ENCODE measurements at places on chromosomes 2 and 18.

DNA sequence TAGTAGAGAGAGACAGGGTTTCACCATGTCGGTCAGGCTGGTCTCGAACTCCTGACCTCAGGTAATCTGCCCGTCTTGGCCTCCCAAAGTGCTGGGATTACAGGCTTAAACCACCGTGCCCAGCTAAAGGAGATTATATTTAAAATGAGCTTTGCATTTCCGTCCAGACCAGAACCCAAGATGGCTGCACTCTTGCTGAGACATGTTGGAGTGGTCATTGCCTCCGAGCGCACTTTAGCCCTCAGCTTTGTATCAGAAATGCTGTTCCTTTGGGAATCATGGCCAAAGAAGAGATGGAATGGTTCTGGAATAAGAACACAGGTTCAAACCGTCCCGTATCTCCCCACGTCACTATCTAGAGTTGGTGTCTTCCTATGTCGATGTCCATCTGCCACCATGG lies 3.4 kb downstream of the UBXN2A start:
- DNase-seq, result no peak

DNA sequence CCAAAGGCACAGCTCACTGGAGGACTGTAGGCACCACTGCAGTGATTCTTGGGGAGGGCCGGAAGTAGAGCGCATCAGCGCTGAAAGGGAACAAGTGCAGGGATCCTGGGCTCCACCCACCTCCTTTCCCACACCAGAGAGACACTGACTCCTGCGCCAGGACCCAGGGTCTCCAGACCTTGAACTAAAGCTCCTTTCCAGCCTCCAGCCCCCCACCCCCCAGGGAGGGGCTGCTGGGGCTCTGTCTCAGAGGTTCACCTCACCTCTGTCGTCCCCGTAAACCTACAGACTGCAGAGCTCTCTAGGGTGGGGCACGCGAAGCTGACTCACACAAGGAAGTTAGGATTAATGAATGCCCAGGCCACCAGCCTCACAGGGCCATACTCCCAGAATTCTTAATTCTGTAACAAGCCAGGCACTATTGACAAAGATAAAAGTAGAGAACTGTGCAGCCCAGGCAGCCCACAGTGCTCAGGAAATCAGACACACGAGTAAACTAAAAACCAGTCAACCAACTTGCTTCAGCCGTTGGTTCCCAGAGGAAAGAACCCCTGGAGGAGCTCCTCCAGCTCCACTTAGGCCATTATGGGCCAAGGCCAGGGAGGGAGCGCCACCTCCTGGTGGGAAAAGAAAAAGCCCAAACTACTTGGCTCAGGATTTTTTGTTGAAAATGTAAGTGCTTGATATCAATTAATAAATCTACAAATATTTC lies 45.1 kb upstream of the ACAA2 start:
- peak; percentile 41 for DNase-seq

GRCh38 chr2:38033646-38034045 lies 42.3 kb downstream of the CYP1B1 start:
- no peak for DNase-seq

DNA sequence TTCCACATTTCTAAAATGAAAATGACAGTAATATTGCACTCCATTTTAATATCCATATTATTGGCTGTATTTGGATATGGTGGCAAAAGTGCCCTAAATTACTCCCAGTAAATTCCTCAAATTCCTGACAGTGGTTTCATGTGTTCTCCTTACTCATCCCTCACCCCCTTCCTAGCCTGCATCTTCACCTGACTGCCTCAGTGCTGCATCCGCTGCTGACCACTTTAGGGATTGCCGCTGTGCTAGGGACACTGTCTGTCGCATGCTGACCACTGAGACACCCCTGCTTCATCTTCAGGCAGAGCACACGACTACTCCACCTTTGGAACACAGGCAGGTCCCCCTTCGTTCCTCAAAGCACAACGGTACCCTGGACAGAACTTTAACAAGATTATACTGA lies 32.6 kb downstream of the DSEL start:
- no peak for DNase-seq

GRCh38 chr2:164974221-164974620 lies 18.9 kb upstream of the SLC38A11 start:
- no peak for DNase-seq

DNA sequence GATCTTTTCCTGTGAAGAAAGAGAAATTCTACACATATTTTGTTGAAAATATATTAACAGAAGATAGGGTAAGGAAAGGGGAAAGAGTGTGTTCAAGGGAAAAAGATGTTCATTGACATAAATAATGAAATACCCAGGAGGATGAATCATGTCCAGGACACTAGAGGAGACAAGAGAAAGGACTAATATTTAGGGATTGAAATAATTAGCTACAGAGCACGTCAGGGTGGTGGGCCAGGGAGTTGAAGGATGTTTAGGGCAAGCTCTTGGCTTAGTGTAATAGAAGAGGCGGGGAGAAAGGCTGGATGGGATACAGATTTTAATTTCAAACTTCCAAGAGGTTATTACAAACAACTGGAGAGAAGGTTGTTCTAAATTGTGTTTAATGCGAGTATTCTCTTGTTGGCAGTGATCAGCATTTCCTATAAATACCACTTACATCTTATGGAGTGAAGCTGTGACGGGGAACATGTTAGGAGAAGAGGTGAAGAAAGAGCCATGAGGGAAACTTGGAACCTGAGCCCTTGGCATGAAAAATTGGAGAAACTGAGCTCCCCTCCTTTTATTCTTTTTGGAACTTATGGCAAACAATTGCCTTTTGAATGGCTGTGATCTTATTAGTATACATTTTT lies 36.6 kb upstream of the CETN1 start:
- DNase-seq, result no peak

DNA sequence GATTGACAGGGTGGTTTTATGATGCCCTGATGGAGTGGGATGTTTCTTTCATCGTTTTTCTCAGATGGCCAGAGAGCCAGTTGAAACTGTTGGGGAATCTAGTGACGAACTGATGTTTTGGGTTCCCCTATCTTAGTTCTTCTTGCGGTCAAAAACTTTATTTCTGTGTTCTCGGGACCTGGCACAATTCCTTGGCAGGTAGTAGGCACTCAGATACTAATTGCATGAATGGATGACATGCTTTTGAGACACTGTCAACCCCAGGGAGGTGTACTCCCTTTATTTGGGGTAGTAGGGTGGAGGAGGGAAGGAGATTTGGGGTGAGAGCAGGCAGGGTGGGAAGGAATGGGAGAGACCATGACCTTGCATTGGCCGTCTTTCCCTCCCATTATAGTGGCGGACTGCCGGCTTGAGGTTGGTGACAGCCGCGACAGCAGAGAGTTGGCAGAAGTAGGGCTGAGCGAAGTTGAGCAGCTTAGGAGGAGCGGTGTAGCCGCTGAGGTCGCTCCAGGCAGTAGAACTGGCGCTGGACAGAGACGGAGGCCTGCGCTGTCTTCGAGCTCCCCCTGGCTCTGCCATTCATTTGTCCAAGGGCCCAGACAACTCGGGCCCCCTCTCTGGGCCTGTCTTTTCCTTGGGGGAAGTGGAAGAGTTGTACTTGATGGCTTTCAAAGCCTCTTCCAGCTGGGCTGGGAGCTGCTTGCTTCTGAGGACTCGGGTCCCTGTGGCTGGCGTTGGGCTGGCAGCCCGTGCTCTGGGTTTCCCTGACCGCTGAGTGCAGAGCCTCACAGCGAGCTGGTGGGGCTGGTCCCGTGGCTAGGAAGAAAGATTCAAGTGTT lies 2.6 kb downstream of the TET3 start:
- DNase-seq, result peak; percentile 40

DNA sequence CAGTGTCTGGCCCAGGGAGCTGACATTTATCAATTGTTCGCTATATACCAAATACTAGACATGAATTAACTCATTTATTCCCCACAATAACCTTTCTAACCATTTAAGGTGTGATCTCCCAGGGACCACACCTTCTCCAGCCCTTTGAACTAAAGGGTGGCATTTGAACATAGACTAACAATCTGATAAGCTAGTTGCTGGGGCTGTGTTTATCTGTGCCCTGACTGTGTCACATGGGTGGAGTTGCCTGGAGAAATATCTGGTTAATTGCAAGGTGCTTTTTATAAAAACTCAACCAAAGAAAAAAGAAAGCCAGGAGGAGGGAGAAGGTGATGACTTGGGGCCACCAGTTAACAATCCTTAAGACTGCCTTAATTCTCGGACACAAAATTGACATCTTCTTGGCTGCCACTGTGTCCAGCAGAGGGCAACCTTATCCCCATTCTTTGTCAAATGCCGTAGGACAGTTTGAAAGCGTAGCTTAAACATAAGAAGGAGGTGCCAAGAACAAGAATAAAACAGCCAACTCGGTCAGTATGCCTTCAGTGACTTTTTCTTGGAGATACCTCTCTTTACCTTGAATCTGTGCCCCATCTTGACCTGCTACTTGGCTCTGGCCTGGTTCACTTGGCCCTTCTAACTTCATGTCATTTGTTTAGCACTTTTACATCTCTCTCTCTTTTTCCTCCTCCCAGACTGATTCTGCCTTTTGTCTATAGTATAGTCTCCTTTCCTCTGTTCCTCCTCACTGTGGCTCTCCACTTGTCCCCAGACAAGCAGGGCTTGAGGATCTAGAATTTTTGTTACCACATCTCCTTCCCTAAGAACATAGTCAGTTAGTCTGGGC lies 183.4 kb downstream of the MYO3B start:
- DNase-seq, result peak; percentile 41

DNA sequence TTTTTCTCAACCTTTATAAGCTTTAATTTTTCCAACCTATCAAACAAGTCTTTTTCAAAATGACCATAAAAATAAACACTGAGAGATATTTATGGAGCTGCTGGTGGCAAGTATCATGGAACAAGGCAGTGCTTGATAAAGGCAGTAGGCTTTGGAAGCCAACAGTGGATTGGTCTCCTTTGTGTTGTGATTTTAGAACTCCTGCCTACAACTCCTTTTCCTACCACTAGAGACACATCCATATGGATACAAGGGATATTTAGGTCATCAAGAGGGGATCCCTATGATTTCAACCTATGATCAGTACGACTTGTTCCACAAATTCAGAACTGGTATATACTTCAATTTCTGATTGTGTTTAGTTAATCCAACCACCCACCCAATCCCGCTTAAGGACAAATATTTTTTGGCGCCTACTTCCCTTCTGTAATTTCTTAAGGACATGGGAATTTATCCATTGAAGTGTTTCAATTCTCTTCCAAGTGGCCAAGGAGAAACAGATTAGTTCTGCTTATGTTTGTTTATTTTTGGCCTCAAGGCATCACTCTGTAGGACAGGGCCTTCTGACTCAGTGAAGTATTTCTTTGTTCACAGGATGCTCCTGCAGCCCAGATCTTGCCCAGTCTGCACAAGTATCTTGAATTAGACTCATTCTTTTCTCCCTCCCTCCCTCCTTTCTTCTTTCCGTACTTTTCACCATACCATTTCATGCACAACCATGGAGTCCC lies 2119.6 kb upstream of the PIK3C3 start:
- no peak for DNase-seq

DNA sequence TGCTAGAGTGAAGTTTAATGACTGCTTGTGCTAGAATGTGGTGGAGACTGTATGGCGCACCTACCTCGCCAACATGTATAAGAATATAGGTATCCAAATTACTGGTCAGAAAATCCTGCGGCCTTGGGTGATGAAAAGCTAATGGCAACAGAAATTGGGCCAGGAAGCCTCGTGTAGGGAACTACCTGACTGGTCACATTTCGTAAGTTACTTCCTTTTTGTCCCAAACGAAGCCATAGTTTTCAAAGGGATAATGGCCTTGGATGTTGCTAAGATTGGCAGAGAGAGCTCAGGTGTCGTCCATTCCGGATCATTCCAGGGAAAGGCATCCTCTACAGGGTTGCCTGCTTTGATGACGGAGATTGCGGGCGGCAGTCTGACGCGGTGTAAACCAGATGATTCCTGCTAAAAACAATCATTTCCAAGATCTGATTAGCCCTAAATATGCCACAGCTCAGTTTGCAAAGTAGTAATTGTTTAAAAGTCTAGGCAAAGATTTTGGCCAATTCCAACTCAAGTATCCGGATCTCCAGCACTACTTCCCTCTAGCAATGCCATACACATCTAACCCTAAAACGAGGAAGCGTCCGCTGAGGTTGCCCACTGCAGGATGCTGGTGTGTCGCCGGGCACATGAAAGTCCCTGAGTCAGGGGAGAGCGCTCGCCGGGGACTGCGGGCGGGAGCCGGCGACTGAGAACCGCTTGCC lies 708 bp upstream of the MALT1 start:
- no peak for DNase-seq

GRCh38 chr2:65431421-65432226 lies 775 bp downstream of the SPRED2 start:
- peak; percentile 43 for DNase-seq
